ENCODE measurements at places on chromosomes 7 and 10.

- DNase-seq, result no peak
These were observed 262.6 kb upstream of the PRKCQ start for GRCh38 chr10:6842722-6843121.

- DNase-seq, result peak; percentile 44
These were observed 216.0 kb downstream of the WDR37 start for GRCh38 chr10:1272079-1272776.

DNA sequence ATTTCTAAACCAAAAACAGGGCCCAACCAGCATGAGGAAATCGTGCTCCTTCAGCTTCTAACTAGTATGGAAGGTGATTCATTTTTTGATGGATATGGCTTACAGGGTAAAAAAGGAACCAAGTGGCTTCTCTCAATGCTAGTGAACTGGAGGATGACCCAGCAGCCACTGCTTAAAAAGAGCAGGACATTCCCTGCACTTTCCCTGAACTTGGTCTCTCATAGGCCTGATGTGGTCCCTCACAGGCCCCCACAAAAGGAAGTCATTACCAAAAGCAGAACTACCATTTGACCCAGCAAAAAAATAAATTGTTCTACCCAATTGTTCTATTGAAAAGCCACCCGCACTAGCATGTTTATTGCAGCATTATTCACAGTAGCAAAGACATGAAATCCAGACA is 188.8 kb downstream of the CALN1 start:
- DNase-seq, result peak; percentile 31

- no peak for DNase-seq
These were observed 48.4 kb upstream of the MGMT start for GRCh38 chr10:129418496-129419225.

GRCh38 chr7:43454936-43455518 is 127.9 kb upstream of the STK17A start:
- peak; percentile 74 for DNase-seq

GRCh38 chr7:139718859-139719258 is 58.9 kb downstream of the HIPK2 start:
- peak; percentile 92 for DNase-seq

GRCh38 chr7:71733107-71733870 is 601.3 kb downstream of the GALNT17 start:
- peak; percentile 86 for DNase-seq

- no peak for DNase-seq
These were observed 14.7 kb downstream of the PRLHR start for GRCh38 chr10:118580702-118581101.

- no peak for DNase-seq
These were observed 29.9 kb downstream of the KAZALD1 start for GRCh38 chr10:101091546-101092290.

GRCh38 chr10:52316001-52316400 is 1.9 kb downstream of the DKK1 start:
- DNase-seq, result peak; percentile 20

DNA sequence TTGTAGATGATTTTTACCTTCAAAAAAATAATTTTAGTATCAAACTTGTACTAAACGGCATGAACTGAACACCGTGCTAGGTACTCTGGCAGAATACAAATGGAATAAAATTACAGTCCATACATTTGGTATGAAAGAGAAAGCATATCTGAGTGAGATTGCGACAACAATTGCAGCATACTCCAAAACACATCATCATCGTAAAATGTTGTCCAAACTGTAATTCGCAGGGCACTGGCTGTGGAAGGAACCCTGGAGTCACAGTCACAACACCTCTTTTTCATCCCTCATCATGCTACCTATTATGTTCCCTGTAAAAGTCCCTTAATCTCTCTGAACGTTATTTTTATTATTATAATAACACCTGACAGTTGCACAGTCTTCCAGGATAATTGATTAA is 13.5 kb downstream of the CREM start:
- DNase-seq, result no peak

- no peak for DNase-seq
These were observed 10.1 kb downstream of the HNRNPA2B1 start for GRCh38 chr7:26190417-26190869.

DNA sequence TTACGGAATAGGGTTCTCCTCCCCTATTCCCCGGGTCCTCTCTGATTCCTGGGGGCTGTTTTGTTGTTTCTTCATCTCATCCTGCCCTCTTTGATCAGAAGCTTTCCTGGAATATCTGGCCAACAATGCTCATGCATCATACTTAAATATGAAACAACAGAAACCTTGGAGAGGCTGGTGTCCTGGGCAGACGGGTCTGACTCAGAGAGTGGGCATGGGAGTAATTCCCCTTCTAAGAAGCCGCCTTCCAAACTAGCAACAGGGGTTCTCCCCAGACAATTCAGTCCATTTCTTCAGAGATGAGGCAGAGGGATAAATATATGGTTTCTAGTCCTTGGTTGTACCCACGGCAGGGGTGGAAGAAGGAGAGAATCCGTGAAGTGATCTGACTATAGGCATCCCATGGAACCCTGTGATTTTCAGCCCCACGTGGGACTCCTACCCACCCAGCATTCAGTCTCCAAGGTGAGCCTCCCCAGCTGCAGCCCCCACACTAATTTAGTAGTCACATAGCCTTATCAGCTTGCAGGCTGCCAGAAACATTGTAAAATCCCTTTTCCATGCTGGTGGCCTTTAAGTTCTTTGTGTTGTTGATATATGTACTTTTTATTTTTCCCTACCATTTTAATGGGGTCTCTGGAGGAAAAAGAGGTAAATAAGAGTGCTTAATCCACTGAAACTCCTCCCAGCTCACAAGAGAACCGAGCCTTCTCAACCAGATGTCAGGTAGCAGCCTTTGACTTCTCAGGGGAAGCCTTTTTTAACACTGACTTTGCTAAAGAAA is 119.2 kb downstream of the SFMBT2 start:
- no peak for DNase-seq

DNA sequence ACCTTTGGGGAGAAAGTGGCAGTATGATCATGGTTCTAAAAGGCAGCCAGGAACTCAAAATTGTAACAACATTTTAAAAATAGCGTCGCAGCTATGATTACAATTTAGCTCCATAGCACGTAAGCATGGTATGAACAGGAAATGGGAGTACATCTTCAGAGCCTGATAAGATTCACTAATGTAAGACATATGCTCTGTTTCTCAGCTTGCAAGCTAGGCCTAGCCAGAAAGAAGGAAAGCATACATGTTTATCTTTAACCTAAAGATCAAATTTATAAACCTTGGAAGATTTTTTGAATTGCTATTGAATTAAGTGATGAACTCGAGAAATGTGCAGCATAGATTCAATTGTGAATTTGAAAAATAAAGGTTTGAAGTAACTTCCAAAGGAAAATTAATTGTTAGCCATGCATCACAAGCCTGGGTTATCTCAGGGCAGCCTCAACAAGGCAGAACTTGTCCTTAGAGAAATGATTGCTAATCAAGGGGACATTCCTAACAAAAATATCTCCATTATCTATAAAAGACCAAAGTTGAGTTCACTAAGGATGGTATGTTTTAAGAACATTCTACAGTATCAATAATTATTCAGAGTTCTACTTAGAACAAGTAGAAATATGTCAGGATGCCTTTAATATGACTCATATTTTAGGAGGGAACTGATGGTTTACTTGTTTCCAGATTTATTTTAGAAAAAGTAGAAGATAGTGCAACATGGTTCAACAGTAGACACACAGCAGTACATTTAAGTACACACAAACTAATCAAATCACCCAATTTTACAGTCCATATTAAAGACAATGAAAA is 38.8 kb upstream of the SEPTIN7 start:
- DNase-seq, result peak; percentile 77

DNA sequence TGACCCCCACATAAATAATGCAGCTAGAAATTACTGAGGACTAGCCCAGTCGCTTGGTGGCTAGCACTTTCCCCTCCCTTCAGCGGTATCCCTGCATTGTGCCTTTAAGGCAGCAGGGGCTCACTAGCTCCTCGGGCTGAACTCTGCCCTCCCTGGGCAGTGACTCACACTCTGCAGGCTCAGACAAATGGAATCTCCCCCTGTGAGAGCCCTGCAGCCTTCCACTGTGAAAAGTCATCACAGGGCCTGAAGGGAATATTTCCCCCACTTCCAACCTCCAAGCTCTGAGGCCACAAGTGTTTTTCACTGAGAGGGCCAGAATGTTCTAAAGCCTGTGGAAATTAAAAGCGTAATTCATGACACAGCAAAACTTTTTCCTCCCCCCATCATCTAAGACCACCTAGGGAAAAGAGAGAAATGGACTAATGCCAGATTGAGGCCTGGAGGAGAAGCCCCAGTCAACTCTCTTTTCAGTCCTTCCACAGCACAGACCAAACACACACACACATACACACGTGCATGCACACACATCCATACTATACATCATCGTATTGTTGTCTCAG is 93.6 kb upstream of the COL1A2 start:
- no peak for DNase-seq

DNA sequence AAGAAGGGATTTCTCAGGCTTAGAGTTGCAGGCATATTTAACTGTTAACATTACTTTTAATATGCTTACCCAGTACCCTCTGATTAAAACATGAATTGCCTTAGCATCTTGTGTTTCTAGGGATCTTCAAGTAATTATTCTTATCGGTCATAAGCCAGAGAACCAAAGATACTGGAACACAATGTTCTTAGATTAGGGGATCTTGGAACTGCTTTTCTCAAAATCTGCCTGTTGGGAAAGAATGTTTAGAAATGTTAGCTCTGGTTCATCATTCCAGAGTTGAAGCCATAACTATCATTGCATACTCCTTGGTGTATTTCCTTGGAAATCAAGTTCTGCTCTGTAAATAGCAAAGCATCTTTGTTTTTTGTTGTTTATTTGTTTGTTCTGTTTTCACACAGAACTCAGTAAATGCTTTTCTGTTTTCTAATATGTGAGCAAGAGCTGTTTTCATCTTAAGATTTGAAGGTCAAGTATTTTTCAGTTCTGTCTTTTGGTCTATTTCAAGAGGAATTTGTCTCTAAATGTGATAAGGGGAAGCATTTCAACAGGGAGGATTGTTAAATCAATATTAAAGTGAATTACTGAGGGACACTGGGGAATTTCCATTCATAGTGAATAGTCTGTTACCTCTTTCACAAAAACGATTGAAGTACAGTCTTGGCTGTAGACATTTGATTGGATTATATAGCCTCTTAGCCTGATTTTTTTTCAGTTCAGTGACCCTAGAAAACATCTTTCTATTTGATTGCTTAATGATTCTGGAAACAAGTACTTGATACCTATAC is 103.2 kb upstream of the CYP26C1 start:
- no peak for DNase-seq

GRCh38 chr7:99446096-99446495 is 7.4 kb downstream of the CPSF4 start:
- no peak for DNase-seq

GRCh38 chr10:74855027-74855426 is 28.6 kb downstream of the KAT6B start:
- DNase-seq, result peak; percentile 70

- no peak for DNase-seq
These were observed 31.3 kb upstream of the GJD4 start for GRCh38 chr10:35573796-35574195.

- peak; percentile 6 for DNase-seq
These were observed 205.3 kb downstream of the BUB3 start for GRCh38 chr10:123359539-123359938.

- DNase-seq, result no peak
These were observed 6.5 kb upstream of the TSPAN13 start for GRCh38 chr7:16747102-16747501.

- DNase-seq, result no peak
These were observed 100.3 kb upstream of the ANK3 start for GRCh38 chr10:60490013-60490412.

Measured in hematopoietic multipotent progenitor cell treated with erythropoietin and hydrocortisone succinate and interleukin-3 and kit ligand, for 4 days (in vitro differentiated cells).